ENCODE measurements at places on chromosomes 7 and 10.
A peak's percentile ranks its signal among the peaks of the same experiment; 100 is the strongest.

DNA sequence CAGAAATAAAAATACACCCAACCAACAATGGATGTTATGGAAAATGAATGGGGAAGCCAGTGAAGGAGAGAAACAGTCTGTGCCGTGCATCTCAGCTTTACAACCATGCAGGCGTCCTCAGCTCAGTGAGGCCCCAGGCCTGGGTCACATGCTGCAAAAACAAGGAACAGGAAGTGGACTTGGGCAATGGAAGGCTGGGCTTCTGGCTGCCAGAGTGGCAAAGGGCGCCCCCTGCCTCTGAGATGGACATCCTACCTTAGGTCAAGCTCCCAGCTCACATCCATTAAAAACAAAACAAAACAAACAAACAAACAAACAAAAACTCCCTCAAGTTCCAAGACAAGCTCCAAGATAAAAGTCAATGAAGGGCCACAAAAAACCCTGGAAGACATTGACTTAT, 54.7 kb upstream of the AFAP1L2 start:
- peak; percentile 57 for DNase-seq

GRCh38 chr7:10977113-10977512, 3.4 kb downstream of the PHF14 start:
- no peak for DNase-seq

GRCh38 chr7:30572212-30572841, 22.4 kb upstream of the GARS1 start:
- no peak for DNase-seq

- no peak for DNase-seq
These were observed 17.8 kb downstream of the VWC2 start for GRCh38 chr7:49791088-49791741.

GRCh38 chr10:117652228-117653169, 110.0 kb downstream of the EMX2 start:
- DNase-seq, result no peak

- DNase-seq, result no peak
These were observed 168.3 kb upstream of the AUTS2 start for GRCh38 chr7:69429911-69430383.

DNA sequence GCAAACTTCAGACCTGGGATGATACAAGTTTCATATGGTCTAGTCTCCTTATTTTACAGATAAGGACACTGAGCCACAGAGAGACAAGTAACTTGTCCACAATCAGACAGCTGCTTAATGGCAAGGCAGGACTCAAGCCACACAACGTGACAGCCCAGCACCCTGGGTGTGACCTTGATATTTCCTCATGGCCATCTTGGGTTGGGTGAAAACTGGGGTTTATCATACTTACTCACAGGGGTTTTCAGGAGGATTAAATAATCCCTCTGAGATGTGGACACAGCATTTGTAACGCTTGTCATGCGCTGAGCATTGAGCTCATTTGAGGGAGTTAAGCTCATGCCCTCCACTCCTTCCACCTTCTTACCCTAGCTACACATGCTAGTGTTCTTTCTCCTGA, 58.0 kb downstream of the ABLIM1 start:
- DNase-seq, result no peak

DNA sequence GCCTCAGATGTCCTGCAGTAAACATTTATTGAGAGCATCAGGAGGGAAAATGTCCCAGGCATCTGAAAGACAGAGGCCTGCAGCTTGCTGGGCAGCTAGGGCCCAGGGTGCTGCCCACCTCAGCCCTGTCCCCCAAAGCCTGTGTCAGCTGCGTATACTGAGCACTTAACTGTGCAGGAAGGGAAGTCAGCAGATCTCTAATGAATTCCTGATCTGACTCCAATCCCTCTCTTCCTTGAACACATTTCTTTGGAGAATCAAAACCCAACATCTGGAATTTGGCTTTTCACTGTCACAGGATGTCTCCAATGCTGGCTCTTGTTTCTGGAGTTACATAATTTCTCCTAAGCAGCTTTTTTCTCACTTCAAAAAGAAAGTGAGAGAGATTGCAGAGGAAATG, 364.7 kb upstream of the NFE2L3 start:
- DNase-seq, result no peak

GRCh38 chr10:27857616-27858015, 112.0 kb upstream of the MKX start:
- DNase-seq, result no peak

GRCh38 chr7:98761225-98761624, 108.6 kb downstream of the TMEM130 start:
- no peak for DNase-seq

GRCh38 chr7:8131694-8132605, 130.0 kb downstream of the ICA1 start:
- DNase-seq, result no peak

- no peak for DNase-seq
These were observed 6.8 kb downstream of the IL6 start for GRCh38 chr7:22733761-22734160.

- DNase-seq, result peak; percentile 52
These were observed 4.1 kb downstream of the VAX1 start for GRCh38 chr10:117134056-117134305.

- no peak for DNase-seq
These were observed 57.7 kb upstream of the FAM20C start for GRCh38 chr7:134561-135256.

GRCh38 chr7:118013252-118014010, 140.2 kb upstream of the CTTNBP2 start:
- no peak for DNase-seq

- no peak for DNase-seq
These were observed 123.3 kb downstream of the WDFY4 start for GRCh38 chr10:48807791-48808470.

- no peak for DNase-seq
These were observed 99.3 kb downstream of the SEC23IP start for GRCh38 chr10:119991816-119992215.

DNA sequence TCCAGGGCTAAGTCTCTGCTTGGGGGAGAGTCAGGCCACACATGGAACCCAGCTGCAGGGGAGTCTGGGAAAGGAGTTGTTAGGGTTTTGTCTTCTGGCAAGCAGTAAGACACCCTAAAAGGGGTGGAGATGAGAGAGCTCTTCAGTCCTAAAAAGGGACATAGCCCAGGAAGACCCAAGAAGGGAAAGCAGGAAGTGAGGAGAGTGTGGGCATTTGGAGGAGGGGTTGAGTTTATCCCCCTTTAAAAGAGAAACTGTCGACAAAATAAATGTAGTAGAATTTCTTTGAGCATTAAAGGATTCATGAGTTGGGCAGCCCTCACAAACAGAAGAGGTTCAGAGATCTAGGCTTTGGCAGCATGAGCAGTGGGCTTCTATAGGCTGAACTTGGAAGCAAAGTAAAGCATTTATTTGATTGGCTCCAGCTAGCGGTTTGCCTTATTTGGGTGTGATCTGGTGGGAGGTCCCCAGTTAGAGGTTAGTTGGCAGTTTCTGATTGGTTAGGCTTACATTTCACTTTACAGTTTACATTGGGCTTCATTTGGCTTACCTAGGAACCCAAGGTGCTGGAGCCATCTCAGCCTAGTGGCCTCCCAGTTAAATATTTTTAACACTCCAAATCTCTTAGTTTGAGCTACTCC, 246.7 kb downstream of the CAMK1D start:
- no peak for DNase-seq

GRCh38 chr7:144118341-144118740, 4.6 kb upstream of the OR2A14 start:
- no peak for DNase-seq

GRCh38 chr10:33913194-33913593, 578.7 kb upstream of the NRP1 start:
- no peak for DNase-seq

DNA sequence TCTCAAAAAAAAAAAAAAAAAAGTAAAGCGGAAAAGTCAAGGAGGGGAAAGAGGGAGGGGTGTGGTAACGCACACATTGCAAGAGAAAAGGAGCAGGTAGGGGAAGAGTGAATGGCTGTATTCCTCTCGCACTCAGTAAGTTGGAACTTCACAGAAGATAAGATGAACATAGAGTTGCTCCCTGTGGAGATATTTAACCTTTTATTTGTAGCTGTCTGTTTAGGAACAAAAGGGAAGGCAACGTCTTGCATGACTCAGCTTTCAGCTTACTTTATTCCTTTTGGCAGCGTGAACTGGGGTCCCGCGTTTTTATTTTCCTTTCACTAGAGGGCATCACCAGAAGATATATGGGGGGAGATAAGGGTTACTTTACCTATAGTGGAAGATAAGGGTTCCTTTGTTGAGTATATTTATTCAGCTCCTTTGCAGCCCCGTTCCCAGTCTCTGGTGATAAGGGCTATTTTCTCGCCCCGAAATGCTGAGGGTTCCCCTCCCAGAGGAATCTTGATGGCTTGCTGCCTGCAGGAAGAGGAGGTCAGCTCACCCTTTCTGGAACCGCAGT, 78.5 kb downstream of the APBB1IP start:
- no peak for DNase-seq

GRCh38 chr10:102119417-102120141, 589 bp downstream of the LDB1 start:
- peak; percentile 76 for DNase-seq

GRCh38 chr7:43758822-43759683, 573 bp downstream of the BLVRA start:
- peak; percentile 69 for DNase-seq

- no peak for DNase-seq
These were observed 17.0 kb upstream of the BAG3 start for GRCh38 chr10:119634219-119634544.
